ENCODE measurements at places on chromosomes 3 and 15.

GRCh38 chr3:17092583-17092933, 207.8 kb downstream of the PLCL2 start:
- DNase-seq: no peak

DNA sequence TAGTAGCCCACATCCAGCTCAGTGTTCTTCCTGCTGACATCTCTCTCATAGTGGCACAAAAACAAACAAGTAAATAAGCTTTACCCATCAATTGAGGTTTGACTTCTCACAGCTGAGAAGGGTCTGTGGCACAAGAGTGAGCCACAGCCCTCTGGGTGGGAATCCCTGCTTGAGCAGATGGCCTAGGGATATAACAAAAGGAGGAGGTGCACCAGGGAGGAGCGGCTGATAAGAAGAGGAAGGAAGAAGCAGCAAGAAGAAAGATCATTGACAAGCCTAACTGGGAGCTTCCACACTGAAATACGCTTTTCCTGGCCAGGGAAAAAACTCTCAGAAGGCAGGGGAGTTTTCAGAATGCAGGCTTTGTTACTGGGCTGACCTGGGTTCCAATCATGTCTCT, 279.8 kb downstream of the UACA start:
- DNase-seq: no peak

DNA sequence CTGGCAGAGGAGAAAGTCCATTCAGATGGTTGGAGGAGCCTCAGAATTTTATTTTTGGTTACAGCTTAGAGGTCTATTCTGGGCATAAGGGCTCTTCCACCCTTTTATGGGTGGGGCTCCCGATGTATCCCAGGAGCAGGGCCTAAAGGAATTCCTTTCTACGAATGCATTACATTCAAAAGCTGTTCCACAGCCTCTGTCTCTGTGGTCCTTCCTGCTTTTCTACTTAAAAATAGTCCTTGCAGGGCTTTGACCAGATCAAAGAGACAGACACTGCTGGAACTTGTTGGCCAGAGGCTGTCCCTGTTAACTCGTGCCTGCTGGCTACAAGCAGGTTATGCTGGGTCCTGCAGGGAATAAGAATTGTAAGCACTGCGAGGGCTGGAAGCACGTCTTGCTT, 14.4 kb upstream of the NOX5 start:
- no peak for DNase-seq

GRCh38 chr3:51378065-51378464, 7.0 kb upstream of the MANF start:
- DNase-seq: no peak

DNA sequence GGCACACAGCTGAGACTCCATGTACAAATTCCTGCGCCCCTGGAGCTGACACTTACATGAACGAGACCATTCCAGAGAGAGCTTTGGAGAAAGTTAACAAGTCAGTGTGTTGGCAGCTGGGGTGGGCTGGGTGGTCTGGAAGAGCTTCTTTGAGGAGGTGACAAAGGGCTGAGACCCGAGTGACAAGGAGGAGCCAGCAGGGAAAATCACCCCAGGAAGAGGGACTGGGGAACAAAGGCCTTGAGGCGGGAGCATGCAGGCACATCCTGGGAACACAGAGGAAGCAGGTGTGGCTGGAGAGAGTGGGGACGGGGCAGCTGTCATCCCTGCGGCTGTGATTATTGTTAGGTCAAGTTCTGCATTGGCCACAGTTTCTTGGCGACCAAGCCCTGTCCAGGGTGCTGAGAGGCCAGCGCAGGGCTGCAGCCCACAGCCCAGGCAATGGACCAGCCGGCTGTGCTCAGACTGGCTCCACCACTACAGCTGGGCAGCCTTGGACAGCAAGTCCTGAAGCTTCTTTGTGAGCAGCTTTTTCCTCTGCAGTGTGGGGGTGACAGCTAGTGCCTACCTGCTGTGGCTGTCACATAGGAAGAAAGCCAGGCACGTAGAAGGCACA, 34.2 kb upstream of the PRR23E start:
- no peak for DNase-seq

GRCh38 chr3:66320390-66320789, 99.6 kb downstream of the SLC25A26 start:
- no peak for DNase-seq

DNA sequence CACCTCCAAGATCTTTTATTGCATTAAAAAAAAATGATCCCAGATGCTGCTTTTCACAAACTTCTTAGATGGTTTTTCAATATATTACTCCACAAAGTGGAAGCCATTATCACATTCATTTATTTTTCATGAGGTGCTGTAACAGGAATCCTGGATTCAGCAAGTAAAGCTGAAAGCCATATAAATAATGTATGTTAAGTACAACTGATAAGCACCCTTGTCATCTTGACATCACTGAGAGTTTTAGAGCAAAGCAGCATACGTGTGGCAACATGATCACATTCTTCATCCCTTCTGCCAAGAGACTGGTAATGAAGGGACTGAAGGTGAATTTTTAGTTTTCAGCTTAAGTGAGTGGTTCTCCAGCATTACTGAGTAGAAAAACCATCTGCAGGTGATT, 44.9 kb upstream of the LRRFIP2 start:
- no peak for DNase-seq

DNA sequence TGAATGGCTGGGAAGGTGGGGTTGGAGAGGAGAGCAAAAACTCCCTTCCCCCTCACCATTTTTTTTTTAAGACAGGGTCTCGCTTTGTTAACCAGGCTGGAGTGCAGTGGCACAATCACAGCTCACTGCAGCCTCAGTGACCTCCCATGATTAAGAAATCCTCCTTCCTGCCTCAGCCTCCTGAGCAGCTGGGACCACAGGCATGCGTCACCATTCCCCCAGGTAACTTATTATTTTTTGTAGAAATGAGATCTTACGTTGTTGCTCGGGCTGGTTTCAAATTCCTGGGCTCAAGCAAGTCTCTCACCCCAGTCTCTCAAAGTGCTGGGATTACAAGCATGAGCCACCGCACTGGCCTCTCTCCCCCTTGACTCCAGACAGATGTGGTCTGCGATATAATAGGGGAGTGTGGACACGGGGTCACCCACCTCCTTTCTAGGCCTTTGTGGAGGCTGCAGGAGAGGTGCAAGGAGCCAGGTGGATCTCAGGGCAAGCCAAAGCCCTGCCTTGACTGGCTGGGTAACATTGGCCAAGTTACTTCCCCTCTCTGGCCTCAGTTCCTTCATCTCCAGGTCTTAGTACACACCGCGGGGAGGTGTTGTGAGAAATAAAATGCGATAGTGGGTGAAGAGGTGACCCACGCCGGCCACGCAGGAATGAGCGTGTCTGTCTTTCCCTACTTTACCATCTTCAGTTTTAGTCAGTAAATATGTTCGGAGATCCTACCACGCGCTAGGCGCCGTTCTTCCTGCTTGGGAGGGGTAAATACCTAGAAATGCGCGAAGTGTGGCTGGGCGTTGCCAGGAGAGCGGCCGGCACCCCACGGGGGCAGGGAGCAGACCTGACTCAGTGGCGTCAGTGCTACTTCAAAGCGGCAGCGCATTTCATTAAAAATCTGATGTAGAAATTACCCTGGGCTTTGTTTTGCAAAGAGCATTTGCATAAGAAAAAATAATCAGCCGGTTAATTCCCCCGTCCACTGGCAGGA, 20.2 kb upstream of the CORO2B start:
- DNase-seq: no peak

DNA sequence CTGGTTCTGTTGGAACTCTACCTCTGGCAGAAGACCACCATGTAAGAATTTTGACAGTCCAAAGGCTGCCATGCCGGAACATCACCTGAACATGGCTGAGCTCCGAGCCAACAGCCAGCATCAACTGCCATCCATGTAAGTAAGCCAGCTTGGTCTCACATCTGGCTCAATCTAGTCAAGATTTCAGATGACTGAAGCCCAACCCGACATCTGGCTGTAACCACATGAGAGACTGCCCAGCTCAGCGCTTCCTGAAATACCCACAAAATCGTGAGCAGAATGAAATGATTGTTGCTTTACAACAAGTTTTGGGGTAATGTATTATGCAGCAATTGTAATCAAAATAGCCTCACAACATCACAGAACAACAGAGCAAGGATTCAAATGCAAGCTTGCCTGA, 32.9 kb downstream of the GHSR start:
- DNase-seq: no peak

GRCh38 chr3:126137490-126138130, 42.8 kb downstream of the ALDH1L1 start:
- no peak for DNase-seq

GRCh38 chr3:144586382-144586781, 614.8 kb downstream of the DIPK2A start:
- no peak for DNase-seq

DNA sequence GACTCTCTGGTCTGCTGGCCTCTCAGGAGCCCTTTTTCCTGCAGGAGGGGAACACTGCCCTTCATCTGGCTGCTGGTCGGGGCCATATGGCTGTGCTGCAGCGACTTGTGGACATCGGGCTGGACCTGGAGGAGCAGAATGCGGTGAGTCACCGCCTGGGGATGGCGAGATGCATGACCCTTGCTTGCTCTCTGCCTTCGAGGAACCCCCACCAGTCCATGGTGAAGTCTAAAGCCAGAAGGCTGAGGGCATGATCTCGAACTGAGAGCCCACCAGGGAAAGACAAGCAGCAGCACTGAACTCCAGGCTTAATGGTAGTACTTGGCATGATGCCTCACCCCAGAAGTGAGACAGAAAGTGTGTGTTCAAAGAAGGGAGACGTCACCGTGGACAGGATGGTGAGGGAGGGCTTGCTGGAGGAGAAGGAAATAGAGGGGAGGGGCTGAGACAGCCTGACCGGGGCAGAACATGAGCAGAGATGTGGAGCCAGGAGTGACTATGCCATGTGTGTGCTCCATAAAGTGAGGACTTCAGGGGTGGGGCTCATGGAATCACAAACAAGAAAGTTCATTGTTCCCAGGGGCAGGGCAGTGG, 19.2 kb downstream of the ANKDD1A start:
- DNase-seq: no peak

GRCh38 chr15:26873846-26874245, 7.0 kb downstream of the GABRA5 start:
- DNase-seq: no peak

- DNase-seq: no peak
These were observed 74.2 kb upstream of the FNDC3B start for GRCh38 chr3:171965067-171965712.

DNA sequence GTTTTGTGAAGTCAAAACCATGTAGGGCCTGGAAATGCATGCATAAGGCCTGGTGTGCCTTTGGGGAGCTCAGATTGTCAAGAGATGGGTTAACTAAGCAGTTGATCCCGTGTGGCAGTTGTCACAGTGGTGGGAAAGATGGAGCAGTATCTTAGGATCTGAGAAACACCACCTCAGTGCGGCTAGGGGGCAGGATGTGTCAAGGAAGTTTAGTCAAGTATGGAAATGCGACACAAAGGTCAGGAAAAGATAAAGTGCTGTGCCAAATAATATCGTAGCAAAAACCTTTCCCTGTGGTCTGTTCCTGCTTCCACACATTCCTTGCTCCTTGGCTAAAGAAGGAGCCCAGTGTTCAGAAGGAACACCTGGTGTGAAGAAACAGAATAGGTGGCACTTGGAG, 396.4 kb downstream of the EDEM1 start:
- no peak for DNase-seq

DNA sequence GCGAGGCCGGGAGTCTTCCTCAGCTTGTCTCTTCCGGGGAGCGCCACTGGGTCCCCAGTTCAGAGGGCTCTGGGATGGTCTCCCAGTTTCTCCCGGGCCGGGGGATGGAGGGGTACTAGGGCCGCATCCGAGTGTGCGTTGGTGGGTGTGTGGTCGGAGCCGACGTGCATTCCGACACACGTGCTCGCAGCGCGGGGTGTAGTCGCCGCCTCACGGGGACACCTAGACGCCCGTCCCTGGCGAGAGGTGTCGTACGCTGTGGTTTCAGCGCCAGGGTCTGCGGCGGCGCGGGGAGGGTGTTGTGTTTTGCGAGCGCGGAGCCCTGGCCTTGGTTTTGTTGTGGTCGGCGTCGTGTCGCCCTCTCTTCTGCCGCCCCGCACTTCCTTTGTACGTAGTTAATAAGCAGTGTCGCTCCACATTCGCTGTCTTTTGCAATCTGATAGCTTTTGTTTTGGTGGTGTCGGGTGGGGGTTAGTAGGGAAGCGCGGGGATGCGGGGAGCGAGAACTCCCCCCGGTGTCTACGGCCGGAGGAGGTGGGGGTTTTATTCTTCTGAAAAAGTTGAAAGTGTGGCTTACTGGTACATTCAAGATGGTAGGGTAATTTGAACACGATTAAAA, 2.2 kb downstream of the IGF1R start:
- peak; percentile 34 for DNase-seq

GRCh38 chr3:160460033-160460432, 10.4 kb upstream of the TRIM59 start:
- no peak for DNase-seq

GRCh38 chr3:123262868-123263267, 61.1 kb downstream of the SEC22A start:
- DNase-seq: no peak

DNA sequence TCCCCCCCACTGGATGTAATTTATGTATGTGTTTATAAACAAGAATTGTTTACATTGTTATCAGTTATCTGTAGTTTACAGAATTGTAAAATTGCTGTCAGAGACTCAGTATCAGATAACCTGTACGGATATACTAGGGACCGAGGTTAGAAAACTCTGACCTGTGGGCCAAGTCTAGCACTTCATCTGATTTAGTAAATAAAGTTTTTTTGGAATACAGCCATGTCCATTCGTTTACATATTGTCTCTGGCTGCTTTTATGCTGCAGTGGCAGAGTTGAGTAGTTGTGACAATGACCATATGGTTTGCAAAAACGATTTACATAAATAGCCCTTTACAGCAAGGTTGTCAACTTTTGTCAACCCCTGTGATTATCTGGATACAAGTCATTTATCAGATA, 52.6 kb downstream of the LRRC28 start:
- no peak for DNase-seq

DNA sequence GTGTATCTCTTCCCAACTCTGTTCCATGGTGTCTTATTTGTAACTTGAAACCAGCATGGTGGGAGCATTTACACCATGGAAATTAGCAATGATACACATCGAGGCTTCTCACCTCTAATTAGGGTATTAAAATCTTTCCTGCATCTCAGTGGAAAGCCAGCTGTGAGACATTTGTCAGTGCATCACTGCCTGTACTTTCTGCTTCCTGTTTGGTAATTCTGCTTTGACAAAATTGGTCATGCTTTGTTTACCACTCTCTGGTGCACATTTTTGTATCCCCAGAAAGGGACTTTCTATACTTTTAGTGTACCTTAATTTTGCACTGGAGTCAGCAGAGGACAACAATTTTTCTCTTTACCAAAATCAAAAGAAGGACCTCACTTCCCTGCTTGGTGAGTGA, 402.1 kb downstream of the PDCD6IP start:
- no peak for DNase-seq

GRCh38 chr3:143608966-143609365, 239.3 kb downstream of the SLC9A9 start:
- no peak for DNase-seq

- DNase-seq: no peak
These were observed 26.0 kb downstream of the UBE2E1 start for GRCh38 chr3:23831517-23832394.

GRCh38 chr3:178120367-178120766, 415.9 kb upstream of the KCNMB2 start:
- no peak for DNase-seq

GRCh38 chr15:91857772-91858171, 4.3 kb downstream of the SLCO3A1 start:
- no peak for DNase-seq

- no peak for DNase-seq
These were observed 425.9 kb upstream of the ONECUT1 start for GRCh38 chr15:53216036-53216435.

GRCh38 chr3:146539315-146539714, 5.1 kb downstream of the PLSCR1 start:
- no peak for DNase-seq
